GM12865 (cell line): ENCODE measurements at places on chromosomes 4 and X.
A peak's percentile ranks its signal among the peaks of the same experiment; 100 is the strongest.

GRCh38 chrX:360496-361150 is 26.1 kb downstream of the PPP2R3B start:
- no peak for DNase-seq

GRCh38 chr4:174550541-174550940 is 28.3 kb upstream of the HPGD start:
- DNase-seq, result no peak

GRCh38 chr4:113707048-113707447 is 54.5 kb downstream of the CAMK2D start:
- DNase-seq, result peak; percentile 3

DNA sequence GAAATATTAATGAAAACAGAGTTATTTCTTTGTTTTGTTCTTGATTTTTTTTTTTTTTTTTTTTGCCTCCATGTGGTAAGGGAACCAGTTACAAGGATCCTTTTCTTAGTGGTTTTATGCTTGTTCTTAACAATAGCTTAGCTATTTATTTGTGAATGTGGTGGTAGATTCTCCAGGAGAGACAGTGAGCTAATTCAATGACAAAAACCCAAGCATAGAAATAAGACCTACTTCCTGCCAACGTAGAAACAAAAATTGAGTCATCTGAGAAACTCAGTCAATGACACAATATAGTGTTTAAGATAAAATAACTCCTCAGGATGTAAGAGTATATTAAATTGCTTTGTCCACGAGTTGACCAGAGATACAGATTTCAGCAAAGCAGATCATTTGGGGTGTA is 863.8 kb upstream of the PABPC4L start:
- no peak for DNase-seq

DNA sequence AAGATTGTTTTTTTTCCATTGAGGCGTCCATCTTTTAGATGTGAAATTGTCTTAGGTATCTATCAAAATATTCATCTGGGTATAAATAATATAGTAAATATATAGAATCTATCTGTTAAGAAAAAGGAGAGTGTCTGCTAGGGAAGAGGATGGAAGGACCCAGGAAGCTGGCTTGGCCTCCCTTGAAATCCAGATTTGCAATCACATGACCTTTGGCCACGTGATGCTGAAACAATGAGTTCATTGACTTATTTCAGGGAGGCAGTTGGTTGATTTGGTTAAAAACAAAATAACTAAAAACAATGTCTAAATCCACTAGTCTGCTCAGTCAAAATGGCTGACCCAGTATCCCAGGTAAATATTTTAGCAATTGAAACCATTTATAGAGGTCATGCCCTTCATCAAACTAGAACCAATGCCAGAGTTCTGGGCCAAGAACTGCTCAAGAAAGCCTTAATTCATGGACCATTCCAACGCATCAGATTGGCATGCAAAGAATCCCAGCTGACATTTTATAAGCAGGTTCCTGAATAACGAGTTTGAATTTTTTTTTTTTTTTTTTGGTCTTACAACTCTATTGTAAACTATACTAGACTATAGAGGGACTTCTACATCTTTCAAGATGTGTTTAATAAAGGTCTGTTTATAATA is 172.7 kb downstream of the MID1 start:
- no peak for DNase-seq

DNA sequence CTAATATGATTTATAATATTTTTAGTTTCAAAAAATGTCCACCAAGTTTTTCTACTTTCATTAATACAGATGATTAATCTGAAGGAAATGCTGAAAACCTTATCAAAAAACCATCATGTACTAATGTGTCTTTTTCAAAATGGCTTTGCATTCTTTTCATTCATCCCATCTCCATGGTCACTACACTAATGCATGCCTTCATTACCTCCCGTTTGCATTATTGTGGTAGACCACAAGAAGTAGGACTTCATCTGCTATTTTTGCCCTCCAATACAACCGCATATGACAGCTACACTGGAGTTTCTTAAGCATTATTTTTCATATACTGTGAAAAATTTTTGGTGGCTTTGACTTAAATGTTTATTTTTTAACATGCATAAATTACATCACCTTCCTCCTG is 37.9 kb upstream of the FSTL5 start:
- no peak for DNase-seq

DNA sequence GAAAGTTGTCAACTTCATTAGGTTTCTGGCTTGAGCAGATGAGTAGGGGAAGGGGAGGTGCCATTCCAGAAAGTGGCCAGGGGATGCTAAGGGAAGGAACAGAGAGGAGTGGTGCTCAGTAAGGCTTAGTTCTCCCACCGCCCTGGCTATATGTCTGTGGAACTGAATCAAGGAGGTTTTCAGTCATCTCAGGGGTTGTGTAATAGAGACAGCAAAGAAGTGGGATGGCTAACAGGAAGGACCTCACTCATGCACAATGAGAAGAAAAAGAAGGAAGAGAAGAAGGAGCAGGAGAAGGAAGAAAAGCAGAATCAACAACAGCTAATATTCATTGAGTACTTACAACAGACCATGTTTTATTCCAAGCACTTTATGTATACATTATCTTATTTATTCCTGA is 368.7 kb downstream of the MID1IP1 start:
- DNase-seq, result no peak

GRCh38 chrX:31199056-31199839 is 127.4 kb upstream of the FTHL17 start:
- DNase-seq, result no peak

GRCh38 chr4:96186593-96186992 is 346.7 kb downstream of the PDHA2 start:
- no peak for DNase-seq

- DNase-seq, result no peak
These were observed 80.5 kb downstream of the NHSL2 start for GRCh38 chrX:71991164-71991563.

DNA sequence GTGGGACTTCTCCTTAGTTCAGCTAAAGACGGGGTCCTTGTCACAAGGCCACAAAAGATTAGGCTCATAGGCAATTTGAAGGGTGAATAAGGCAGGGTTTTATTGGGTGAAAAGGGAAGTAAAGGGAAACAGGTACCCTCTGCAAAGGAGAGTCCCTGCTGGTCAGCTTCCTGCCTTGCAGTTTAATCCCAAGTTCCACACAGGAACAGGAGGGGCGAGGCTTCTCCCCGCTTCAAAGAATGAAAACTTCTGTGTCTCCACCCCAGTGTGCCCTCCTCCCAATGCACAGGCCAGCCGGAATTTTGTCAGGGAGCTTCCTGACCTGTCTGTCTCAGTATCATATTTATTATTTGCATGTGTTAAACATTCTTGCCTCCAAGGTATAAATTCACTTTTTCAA is 37.1 kb downstream of the ITM2A start:
- no peak for DNase-seq

GRCh38 chrX:39996536-39996935 is 101.2 kb downstream of the BCOR start:
- DNase-seq, result no peak

DNA sequence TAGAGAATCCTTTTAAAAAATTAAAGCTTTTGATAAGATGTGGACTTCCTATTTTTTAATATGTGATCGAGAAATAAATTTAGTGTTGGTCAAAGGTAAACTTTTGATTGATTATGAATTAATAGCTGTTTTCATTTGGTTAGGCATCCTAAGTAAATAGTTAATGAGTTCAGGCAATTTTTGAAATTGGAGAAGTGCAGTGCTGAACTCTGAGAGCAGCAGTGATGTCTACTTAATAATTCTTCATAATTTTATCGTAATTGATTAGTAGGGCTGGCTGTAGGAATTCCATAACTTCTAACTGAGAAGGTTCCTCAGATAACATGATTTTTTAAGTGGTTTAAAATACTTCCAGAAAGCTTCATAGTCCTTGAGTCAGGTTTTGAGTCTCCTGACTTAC is 1.5 kb downstream of the MND1 start:
- DNase-seq, result no peak

GRCh38 chrX:119828446-119828845 is 24.3 kb downstream of the UPF3B start:
- no peak for DNase-seq

DNA sequence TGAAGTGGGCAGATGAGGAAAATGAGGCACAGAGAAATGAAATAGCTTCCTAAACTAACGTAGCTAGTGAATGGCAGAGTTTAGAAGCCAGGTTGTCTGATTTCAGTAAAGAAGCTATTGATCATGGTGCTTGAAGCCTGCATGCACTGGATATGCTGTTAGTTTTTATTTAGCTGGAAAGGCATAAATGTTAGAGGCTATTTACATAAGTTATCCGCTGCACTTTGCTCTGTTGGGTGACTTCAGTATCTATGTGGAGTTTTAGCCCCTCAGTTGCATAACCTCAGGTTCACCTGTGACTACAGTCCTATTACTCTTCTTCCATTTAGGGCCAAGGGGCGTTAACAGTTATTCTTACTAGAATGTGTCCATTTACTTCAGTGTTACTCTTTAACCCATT is 522.4 kb upstream of the RPS6KA3 start:
- no peak for DNase-seq

DNA sequence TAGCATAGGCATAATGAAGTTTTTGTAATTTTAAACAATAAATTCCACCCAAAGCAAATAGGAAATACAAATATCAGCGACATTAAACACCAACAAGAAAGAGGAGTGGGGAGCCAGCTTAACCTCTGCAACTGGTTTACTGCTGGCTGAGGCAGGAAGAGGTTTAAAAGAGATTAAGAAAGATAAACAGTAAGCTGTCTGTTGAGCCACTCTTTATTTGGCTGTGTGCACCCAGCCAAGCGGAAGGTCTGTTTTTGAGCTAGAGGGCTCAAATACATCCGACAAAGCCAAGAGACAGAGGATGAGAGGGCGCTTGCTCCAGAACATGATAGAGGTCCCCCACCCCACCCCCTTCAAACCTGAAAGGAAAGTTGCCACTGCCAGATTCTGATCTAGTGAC is 191.4 kb downstream of the MGST2 start:
- DNase-seq, result no peak

DNA sequence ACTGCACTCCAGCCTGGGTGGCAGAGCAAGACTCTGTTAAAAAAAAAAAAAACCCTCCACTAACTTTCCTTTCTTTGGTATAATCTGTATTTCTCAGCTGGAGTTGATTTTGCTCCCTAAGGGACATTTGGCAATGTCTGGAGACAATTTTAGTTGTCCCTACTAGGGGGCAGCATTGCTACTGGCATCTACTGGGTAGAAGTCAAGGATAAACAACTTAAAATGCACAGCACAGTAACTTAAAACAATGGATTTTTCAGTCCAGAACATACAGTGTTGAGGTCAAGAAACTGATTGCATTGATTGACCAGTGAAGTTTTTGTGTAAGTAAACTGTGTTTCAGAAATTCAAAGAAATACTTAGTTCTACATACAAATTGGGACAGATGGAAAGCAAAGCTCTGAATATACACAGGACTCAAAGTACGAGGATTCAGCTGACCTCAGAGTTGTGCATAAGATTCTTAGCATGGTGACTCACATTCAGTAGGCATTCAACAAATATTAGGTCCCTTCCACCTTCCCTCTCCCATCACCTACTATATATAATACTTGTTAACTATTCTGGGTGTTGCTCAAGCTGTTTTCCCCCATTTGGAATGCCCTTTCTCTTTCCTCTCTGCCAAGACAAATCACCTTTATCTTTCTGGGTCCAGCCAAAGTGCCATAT is 8.8 kb downstream of the DDX53 start:
- peak; percentile 9 for DNase-seq

DNA sequence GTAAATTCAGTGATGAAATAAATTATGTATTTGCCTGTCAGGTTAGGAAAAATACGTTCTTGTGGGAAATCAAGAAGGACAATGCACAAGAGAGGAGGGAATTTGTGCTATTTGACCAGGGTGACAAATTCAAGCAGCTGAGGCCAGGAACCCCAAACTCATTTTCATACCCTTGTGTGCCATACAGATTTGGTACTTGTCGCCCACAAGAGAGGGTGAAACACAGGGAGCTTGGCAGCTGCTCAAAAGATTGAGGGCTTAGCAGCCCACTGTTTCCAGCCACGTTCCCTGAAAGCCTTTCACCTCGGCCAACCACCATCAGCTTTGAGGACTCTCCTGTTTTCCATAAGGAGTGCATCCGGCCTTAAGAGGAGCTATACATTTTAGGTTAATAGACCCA is 111.2 kb downstream of the COL25A1 start:
- no peak for DNase-seq

DNA sequence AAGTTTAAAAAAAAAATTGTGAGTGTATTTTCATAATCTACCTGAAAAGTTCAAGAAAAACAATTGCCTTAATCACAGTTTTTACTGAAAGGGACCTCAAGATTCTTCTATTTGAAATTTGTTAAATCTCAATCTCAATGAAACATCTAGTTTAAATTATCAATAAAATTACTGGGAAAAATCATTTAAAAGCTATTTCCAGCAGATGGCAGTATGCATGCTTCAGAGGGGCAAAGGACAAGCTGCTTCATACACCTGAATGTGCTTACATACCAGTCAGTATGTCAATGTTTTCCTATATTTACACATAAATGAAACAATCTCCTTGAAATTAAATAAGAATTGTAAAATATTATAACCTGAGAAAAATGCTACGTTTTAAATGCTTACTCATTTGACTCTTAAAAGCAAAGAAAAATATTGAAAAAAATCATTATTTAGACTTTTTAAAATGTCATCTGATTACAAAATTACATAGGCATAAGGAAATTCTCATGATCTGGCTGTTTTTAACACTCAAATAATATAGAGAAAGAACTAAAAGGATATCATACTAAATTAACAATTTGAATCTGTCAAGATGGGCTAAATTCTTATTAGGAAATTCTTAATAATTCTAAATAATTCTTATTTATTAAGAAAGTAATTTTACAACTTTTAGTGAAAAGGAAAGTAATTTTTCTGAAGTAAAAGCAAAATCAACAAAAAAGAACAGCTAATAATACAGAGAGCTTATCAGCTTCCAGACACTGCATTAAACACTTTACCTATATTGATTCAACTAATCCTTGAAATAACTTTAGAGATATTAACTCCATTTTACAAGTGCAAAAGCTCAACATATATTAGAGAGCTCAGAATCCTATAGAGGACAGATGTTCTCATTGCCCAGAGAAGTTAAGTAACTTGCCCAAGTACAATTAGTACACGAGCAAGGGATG is 242.1 kb downstream of the ADAMTS3 start:
- DNase-seq, result peak; percentile 33

DNA sequence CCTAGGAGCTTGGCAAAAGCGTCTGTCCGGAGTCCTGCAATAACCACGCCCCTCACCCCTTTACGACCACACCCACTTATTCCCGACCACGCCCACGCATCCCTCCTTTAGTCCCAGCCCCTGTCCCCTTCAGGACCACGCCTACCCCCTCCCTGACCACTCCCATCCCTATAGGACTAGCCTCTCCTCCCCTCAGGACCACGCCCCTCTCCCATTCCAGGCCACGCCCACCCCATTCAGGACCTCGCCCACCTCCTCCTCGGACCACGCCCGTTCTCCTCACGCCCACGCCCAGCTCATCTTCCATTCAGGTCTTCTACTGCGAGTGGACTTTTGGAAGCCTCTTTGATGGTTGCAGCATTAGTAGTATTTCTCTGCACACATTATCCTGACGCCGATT is 131.2 kb upstream of the STX18 start:
- peak; percentile 26 for DNase-seq

- no peak for DNase-seq
These were observed 44.2 kb downstream of the TBC1D14 start for GRCh38 chr4:6953751-6954380.

GRCh38 chr4:118743867-118744266 is 58.7 kb downstream of the METTL14 start:
- no peak for DNase-seq

- DNase-seq, result no peak
These were observed 18.0 kb upstream of the TSR2 start for GRCh38 chrX:54422168-54422567.
